Ascending aorta (tissue), 2 donors: ENCODE measurements at places on chromosomes 4 and X. TPM values are rescaled to one million over a fixed set of nuclear protein-coding genes. Genes with fewer than 3 reads are reported as not detected.

DNA sequence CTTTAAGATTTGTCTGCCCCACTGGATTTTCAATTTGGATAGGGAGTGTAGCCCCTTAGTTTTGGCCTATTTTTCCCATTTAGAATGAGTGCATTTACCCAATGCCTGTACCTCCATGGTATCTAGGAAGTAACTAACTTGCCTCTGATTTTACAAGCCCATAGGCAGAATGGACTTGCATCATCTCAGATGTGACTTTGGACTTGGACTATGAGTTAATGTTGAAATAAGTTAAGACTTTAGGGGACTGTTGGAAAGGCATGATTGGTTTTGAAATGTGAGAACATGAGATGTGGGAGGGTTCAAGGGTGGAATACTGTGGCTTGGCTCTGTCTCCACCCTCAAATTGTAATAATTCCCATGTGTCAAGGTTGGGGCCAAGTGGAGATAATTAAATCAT is 2480.2 kb downstream of the PCDH7 start:
- H3K36me3 ChIP-seq = no peaks in the 10 kb centered on the region
- H3K4me1 ChIP-seq = no peaks in the 10 kb centered on the region
- no peak for DNase-seq

- H3K4me1 ChIP-seq = no peaks in the 10 kb centered on the region
- no peak overlapping the region for H3K4me3 ChIP-seq
- DNase-seq = no peak
- no peaks in the 10 kb centered on the region for H3K36me3 ChIP-seq
- no peak overlapping the region for H3K27ac ChIP-seq
These were observed 71.6 kb upstream of the SH3RF1 start for GRCh38 chr4:169342159-169342860.

DNA sequence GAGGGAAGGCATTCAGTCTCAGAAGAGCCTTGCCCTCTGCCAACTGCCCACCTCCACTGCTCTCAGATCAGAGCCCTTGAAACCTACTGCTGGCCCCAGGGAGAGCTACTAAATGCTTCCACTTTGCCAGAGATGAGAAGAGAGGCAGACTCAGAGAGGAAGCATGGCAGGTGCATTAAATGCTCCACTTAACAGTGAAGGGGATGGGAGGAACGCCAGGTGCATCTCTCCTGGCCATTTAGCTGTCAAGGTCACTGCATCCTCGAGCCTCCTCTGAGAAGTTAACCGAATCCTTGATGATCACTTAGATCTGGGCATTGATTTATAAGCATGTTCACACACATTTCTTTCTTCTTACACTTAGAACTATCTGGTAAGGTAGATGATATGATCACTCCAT is 15.0 kb downstream of the TRPC5 start:
- H3K4me1 ChIP-seq = no peaks in the 10 kb centered on the region
- no peak overlapping the region for H3K27ac ChIP-seq
- H3K36me3 ChIP-seq = no peaks in the 10 kb centered on the region

DNA sequence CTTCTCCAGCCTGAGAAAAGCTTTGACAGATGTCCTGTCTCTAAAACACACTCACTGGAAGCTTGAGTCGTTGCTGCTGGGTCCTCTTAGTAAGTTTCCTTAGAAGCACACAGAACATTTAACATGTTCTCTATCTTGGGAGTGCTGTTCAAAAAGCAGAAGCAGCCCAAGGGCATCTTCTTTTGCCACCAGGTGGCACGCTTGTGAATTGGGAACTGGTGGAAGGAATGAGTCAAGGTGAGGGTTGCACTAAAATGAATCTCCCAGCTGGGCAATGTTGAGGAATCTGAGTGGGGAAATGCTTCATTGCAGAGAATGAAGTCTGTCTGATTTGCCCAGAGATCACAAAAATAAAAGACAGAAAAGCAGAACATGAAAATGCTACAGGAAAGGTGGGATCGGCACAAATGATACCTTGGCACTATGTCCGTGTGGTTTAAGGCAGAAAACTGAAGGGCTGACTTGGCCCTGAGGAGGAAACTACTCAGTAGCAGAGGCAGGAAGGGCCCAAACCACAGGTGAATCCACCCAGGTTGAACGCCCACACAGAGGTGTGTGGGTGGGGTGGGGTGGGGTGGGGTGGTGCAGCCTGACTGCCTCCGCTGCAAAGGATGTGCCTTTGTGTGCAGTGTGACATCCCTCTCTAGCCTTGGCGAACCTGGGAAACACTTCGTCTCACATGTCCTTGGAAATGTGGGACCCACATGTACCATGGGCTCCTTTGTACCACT is 26.0 kb downstream of the KIT start:
- no peaks in the 10 kb centered on the region for H3K4me1 ChIP-seq
- H3K36me3 ChIP-seq = no peaks in the 10 kb centered on the region
- H3K27me3 ChIP-seq = no peaks in the 10 kb centered on the region
- H3K4me3 ChIP-seq = no peak overlapping the region

The RPA4 gene
- 0.43 TPM for total RNA-seq

DNA sequence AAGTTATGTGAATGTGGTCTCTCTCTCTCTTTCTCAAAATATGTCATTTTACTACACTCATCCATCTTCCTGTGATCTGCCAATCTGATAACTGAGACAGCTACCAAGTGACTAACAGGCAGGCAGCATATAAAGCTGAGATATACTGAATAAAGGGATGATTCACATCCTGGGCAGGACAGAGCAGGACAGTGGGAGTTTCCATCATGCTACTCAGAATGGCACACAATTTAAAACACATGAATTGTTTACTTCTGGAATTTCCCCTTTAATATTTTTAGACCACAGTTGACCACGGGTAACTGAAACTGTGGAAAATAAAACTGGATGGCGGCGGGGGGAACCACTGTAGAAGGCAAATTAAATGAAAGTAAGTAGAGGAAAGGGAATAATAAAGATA is 58.6 kb upstream of the DCTD start:
- H3K4me1 ChIP-seq = no peaks in the 10 kb centered on the region
- no peak overlapping the region for H3K27ac ChIP-seq
- H3K4me3 ChIP-seq = no peak overlapping the region
- H3K36me3 ChIP-seq = no peaks in the 10 kb centered on the region

DNA sequence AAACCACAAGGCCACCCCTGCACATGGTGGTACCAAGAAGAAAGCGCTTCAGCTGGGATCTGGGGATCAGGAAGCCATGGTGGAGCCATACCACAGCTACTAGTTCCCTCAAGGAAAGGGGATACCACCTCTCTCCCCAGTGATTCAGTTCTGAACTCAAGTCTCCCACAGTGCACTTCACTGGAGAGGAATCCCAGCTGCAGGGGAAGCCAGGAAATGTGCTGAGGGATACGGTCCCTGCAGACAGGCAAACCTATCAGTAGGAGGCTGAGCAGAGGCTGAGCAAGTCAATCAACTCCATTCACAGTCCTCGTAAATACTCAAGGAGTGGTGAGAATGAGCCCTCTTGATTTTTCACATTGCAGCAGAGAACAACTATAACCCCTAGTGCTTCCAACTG is 11.0 kb downstream of the TMEM192 start:
- H3K36me3 ChIP-seq = peaks cover 33% of the 10 kb centered on the region
- H3K4me3 ChIP-seq = no peak overlapping the region
- no peaks in the 10 kb centered on the region for H3K27me3 ChIP-seq
- DNase-seq = no peak
- H3K27ac ChIP-seq = no peak overlapping the region

The PPP4R3C gene
- total RNA-seq = not detected

GRCh38 chr4:88803600-88804096 is 106.0 kb upstream of the NAP1L5 start:
- peak overlapping the region; percentile 38 for H3K27ac ChIP-seq
- H3K27me3 ChIP-seq = no peaks in the 10 kb centered on the region
- H3K4me3 ChIP-seq = peak overlapping the region; percentile 5
- DNase-seq = no peak
- no peaks in the 10 kb centered on the region for H3K4me1 ChIP-seq
- no peaks in the 10 kb centered on the region for H3K36me3 ChIP-seq

DNA sequence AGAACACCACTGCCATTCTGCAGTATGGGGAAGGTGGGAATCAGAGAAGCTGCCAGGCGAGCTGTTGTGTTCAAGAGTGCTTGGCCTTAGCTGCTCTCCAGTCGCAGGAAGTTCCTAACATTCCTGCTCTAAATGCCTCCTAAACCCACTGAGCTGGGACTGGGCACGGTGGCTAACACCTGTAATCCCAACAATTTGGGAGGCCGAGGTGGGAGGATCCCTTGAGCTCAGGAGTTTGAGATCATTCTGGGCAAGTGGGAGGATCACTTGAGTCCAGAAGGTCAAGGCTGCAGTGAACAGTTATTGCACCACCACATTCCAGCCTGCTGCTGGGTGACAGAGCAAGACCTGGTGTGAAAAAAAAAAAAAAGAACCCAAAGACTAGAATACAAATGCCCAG is 690.3 kb upstream of the FAM241A start:
- no peak overlapping the region for H3K27ac ChIP-seq
- H3K36me3 ChIP-seq = no peaks in the 10 kb centered on the region

The EGFL6 gene
- not detected for total RNA-seq

GRCh38 chr4:6987588-6987961 is 55.6 kb upstream of the TADA2B start:
- H3K4me3 ChIP-seq = peak overlapping the region; percentile 65
- H3K27ac ChIP-seq = peak overlapping the region; percentile 70
- peaks cover 9% of the 10 kb centered on the region for H3K4me1 ChIP-seq

DNA sequence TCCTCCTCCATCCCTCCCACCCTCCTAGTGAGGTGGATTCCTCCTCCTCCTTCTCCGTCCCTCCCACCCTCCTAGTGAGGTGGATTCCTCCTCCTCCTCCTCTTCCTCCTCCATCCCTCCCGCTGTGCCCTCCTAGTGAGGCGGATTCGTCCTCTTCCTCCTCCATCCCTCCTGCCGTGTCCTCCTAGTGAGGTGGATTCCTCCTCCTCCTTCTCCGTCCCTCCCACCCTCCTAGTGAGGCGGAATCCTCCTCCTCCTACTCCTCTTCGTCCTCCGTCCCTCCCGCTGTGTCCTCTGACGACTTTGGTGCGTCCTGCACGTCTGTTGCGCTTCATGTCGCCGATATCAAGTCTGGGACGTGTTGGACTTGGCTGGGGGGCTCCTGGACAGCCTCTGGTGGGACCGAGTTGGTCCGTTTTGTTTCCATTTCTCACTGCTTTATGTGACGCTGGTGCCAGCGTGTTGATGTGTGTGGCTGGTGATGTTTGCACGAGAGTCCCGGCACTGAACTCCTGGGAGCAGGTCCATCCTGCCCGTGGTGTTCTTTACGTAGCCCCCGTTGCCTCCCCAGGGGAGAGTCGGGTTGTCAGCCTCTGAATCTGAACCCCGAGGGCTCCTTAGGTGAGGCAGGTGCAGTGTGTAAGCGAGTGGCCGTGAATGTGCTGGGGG is 5.4 kb downstream of the AKAP17A start:
- DNase-seq = no peak
- H3K36me3 ChIP-seq = peaks cover 78% of the 10 kb centered on the region
- H3K27ac ChIP-seq = no peak overlapping the region

The SLC25A31 gene
- not detected for total RNA-seq
